SK-N-SH treated with all-trans-retinoic acid at 6 μM for 48 hours (cell line): ENCODE measurements at places on chromosomes 6 and 20.

DNA sequence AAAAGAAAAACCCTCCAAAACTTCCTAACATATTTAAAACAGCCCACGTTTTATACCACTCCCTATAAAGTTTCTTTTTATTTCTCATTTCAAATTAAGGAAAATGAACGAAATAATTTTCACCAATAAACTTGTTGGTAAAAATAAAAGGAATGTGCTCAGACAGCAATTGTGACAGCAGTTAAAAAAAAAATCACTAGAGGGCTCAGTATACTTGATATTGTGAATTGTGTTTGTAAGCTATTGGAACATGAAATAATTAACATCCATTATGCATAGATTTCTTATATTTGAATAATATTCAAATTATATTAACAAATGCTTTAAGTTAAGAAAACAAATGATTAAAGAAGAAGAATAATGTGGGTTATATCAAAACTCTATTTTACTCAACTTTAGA, 105.5 kb downstream of the ASCC3 start:
- ATAC-seq = 0 out of 3 replicates have a peak, but pooled peaks have one; percentile 37

GRCh38 chr6:148671952-148672351, 74.9 kb upstream of the UST start:
- ATAC-seq = no peak

DNA sequence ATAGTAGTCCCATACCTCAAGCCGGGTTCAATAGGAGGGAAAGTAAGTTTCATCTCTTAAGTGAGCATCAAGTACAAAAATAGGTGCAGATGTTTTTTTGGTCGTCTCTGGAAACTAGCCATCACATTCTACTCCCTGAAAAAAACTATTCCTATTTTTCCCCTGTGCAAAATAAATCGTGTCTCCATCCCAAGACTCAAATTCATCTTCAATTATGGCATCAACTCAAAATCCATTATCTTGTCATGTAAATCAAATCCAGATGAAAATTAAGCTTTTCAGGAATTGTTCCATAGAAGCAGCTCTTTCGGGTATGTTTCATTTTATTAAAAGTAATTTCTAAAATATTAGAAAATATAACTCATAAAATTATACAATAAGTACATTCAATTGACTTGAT, 1368.4 kb downstream of the GRIK2 start:
- no peak for ATAC-seq

DNA sequence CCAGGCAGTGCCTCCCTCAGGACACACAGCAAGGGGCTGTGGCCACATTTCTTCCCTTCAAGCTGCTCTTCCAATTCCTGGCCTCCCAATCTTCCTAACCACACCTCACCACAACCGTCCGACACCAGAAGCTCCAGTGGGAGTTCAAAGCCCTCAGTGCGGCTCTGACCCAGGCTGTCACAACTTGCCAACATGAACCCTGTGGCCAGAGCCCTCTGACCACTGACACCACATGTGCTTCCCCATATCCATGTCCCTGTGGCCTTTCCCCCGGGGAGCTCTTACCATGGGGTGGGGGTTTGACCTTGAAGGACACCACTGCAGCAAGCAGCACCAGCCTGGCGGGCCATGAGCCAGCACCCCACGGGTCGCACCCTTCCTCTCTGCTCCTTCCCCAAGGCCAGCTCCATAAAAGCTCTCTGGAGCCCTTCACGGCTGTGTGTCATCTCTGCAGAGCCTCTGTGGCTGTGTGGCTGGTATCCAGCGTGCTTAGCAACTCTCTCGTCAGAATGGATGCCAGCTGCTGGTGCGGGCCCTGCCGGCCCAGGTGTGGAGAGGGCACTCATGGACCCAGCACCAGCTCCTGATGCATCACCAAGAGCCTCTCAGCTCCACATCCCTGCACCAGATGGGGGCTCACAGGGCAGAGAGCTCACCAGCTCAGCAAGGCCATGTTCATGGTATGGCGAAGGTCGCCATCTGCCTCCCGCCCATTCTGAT, 106.1 kb downstream of the PSMB1 start:
- ATAC-seq = no peak

GRCh38 chr6:144394210-144394609, 109.1 kb downstream of the UTRN start:
- ATAC-seq = no peak

- no peak for ATAC-seq
Observed at GRCh38 chr20:56987986-56988385, 278.5 kb downstream of the BMP7 start.

GRCh38 chr6:145009711-145010110, 724.6 kb downstream of the UTRN start:
- ATAC-seq = no peak

- no peak for ATAC-seq
Observed at GRCh38 chr6:38959138-38959537, 89.4 kb upstream of the GLP1R start.

GRCh38 chr6:117306227-117306790, 41.0 kb downstream of the VGLL2 start:
- ATAC-seq = no peak

- no peak for ATAC-seq
Observed at GRCh38 chr6:117908246-117909068, 1.4 kb downstream of the SLC35F1 start.
